Activated T-cell treated with anti-CD3 and anti-CD28 coated beads, Interleukin-2, amount 50 U/mL, for 4 hours (primary cell): ENCODE measurements at places on chromosomes 13 and 19. TPM values are rescaled to one million over a fixed set of nuclear protein-coding genes. Genes with fewer than 3 reads are reported as not detected.

GRCh38 chr13:112819111-112819510, 129.3 kb downstream of the ATP11A start:
- no peak for DNase-seq

- DNase-seq, result no peak
Observed at GRCh38 chr13:45674908-45675307, 27.2 kb upstream of the CBY2 start.

DNA sequence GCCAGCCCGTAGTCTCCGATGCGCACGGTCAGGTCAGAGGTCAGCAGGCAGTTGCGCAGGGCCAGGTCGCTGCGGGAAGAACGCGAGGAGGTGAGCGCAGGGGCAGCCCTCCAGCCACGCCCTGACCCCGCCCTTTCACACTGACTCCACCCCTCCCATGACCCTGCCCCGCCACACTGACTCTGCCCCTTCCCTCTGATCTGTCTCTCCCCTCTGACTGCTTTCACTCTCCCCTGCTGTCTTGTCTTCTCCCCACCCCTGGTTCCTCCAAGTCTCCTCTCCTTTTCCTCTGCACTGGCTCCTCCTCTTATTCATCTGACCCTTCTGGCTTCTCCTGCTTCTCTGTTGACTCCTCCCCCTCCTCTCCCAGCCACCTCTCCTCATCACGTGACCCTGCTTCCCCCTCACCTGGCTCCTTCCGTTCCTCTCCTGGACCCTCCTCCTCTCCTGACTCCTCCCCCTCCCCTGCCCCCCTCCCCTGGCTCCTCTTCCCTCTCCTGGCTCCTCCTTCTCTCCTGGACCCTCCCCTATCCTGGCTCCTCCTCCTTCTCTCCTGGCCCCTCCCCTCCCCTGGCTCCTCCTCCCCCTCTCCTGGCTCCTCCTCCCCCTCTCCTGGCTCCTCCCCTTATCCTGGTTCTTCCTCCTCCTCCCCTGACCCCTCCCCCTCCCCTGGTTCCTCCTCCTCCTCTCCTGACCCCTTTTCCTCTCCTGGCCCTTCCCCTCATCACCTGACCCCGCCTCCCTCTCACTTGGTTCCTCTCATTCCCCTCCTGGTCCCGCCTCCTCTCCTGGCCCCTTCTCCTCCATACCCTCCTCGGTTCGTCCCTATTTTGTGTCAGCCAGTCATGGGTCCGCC, 9.9 kb downstream of the LMTK3 start:
- DNase-seq, result peak; percentile 64

GRCh38 chr19:29840066-29840950, 28.5 kb downstream of the CCNE1 start:
- no peak for DNase-seq

DNA sequence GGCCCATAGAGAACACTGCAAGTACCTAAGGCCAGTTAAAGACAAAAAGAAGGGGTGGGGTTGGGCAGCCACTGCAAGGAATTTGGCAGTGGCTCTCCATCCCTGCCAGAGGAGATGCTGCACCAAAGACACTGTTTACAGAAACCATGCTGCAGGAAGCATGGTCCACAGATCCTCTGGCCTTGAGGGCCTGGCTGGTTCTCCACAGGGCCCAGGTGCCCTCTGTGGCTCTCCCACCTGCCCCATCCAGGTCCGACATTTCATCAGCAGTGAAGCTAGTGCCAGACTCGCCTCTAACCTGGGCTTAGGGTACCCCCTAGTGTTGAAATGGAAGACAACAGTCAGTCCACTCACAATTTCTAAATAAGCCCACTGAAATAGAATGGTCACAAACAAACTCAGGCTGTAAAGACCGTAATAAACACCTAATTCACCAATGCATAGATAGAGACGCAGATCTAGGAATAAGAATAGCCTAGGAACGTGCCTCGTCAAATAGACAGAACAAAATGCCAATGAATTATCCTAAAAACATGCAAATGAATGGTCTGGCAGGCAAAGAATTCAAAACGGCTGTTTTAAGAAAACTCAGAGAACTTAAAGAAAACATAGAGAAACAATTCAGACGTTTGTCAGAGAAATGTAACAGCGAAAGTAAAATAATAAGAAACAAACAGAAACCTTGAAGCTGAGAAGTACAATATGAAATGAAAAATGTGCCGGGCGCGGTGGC, 23.3 kb downstream of the LYPD4 start:
- DNase-seq, result peak; percentile 30

- DNase-seq, result peak; percentile 99
Observed at GRCh38 chr19:5622465-5623396, at the start of the genes SAFB and SAFB2. TSS of gene SAFB (plus strand) at chr19:5623083. CDS start at chr19:5623206, 123 bp downstream. TSS of gene SAFB2 (minus strand) at chr19:5622776. CDS start at chr19:5622715, 61 bp downstream.

DNA sequence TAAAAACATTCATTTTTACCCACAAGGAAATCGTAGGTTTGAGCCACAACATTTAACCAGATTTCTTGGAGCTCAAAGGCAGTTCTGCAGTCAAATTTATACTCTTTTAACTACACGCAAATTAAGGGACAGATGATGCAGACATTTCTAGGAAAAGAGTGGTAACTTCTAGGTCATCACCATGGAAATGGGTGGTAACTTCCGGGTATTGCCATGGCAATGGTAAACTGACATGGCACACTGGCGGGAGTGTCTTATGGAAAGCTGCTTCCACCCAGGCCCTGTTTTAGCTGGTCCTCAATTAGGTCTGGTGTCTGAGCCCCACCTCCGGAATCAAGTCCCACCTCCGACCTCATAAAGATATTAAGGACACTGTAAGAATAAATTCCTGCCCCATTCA, 10.4 kb upstream of the LYPD5 start:
- DNase-seq, result no peak

DNA sequence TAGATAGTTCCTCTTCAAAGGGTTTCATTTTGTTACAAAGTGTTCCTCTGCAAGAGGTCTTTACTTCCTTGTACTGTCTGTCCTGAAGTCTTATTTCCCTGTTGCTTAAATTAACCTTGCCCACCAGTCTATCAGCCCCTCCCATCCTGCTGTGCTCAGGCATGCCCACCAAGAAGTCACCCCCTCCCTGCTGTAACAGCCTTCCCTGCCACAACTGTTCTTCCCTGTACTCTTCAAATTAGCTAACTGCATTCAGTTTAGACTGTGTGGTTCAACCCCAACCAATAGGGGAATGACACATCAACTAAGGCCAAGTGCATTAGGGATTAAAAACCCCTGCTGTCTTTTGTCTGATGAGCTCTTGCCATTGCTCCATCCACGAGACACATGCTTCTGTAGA, 34.4 kb upstream of the ZNF562 start:
- no peak for DNase-seq

DNA sequence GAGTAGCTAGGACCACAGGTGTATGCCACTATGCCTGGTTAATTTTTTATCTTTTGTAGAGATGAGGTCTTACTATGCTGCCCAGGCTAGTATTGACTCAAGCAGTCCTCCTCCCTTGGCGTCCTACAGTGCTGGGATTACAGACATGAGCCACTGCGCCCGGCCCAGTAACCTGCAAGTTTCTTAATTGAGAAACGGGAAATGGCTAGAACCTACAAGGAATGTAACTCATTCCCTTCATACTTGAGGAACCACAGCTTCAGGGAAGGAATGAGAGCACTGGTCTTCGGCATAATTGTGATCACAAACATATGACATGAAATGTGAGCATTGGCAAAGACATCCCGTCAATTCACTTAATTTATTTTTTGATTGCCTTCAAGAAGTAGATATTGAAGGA, 157.0 kb downstream of the KLF5 start:
- no peak for DNase-seq

DNA sequence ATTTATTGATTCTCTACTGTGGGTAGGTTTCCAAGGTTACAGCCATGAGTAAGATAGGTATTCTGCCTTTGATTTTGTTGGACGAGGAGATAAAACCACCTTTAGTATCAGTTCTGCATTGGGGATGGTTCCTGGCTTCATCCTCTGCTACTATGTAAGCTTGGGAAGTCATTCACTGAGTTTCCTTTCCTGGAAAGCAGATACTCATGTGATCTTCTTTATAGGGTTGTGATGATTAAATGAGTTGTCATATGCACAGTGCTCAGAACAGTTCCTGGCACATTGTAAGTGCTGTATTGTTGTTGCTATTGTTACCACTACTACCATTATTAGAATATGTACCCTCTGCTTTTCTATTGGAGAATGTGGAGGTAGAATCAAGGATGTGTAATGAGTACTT, 13.1 kb upstream of the WTIP start:
- DNase-seq, result no peak

GRCh38 chr19:55452749-55453346, 8.6 kb downstream of the ISOC2 start:
- peak; percentile 23 for DNase-seq

DNA sequence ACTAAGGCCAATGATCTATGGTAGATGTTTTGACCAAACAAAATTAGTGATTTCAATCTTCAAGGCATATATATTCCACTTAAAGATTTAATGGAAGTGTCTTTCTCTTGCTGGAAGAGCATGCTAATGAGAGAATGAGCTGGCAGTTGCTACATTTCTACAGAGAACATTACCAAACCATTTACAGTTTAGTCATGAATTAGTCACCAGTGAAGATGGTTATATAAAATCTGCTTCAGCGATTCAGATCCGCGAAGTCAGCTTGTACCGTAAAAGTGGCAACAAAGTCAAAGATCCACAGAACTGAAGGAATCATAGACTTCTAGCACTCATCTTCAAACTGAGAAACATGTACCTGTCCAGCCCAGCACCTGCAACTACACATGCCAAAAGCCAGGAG, 156.3 kb downstream of the SLITRK5 start:
- no peak for DNase-seq

- DNase-seq, result no peak
Observed at GRCh38 chr13:28392896-28393505, 101.9 kb downstream of the FLT1 start.

DNA sequence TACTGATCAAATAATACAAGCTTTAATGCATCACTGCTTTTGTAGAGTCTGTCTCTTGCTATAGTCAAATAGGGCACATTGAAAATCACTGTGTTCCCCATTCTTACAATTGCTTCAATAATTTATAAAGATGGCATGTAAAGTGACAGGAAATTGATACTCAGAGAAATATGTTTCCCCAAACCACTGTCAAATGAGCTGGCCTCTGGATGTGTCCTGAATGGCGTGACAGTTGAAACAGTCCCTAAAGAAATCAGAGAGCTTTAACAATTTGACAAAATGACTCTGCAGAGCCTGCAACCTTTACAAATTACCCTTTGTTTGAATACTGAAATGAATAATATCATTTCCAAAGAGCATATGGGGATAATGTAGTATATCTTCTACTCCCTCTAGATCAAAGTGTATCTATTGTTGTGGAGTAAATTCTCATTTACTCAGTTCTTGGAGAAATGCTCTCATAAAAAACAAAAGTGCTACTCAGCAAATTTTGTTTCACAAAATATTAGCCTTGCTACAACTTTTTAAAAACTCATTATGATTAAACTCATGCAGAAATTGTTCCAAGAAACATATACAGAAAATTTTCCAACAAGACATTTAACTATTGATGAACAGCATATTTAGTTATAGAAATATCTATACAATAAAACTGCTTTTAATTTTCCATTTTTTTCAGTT, 763.2 kb upstream of the SPRY2 start:
- no peak for DNase-seq

GRCh38 chr19:6187374-6187773, 51.9 kb downstream of the ACSBG2 start:
- DNase-seq, result no peak

GRCh38 chr13:49669735-49670309, 21.5 kb downstream of the EBPL start:
- no peak for DNase-seq

DNA sequence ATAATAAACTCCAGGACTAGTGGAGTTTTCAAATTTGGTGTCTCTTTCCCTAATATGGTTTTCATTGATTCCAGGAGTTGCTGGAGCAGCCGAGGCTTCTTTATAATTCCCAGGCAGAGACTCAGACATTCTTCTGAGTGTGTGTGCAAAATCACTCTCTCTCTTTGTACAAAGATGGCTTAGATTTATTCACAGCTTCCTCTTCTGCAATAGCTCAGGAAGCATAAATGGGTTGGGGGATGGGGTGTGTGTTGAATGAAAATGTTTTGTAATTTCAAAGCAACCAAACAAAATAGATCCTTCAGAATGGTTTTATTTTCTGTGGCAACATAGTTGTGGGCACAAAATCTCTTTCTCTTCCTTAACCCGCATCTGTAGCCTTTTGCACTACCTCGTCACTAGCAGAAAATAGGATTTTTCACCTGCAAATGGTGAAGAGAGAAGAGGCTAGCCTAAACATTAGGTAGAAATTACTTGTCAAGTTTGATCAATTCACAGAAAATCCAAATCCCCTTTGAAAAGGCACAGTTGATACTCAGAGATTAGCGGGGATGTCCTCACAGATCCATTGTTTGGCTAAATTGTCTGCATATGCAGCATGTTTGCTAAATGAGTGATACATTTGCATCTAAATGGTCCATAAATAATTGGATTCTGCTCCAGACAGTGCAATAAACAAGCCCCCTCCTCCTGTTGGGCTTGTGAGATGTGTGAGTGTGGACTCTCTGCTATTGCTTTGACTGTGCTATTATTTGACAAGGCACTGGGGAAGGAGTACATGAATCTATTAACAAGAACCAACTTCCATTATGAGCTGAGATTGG, 66.7 kb downstream of the CBY2 start:
- no peak for DNase-seq

DNA sequence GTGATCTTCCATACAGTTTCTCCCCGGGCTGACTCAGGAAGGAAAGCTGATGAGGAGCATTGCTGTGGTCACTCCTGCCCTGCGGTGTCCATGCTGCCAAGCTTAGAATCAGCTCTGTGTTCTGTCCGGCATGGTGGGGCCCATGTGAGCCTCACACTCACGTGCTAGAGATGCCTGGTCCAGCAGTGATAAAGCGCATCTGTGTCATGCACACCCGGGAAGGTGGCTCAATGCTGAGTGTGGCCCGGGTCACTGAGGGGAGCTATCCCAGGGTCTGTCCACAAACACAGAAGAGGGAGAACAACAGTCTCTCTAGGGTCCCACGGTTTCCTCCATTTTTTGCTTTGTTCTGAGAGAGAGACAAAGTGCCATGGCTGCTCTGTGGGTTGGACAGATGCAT, 3.5 kb upstream of the LILRB1 start:
- no peak for DNase-seq

GRCh38 chr13:78228211-78228610, 309.6 kb upstream of the EDNRB start:
- DNase-seq, result no peak

DNA sequence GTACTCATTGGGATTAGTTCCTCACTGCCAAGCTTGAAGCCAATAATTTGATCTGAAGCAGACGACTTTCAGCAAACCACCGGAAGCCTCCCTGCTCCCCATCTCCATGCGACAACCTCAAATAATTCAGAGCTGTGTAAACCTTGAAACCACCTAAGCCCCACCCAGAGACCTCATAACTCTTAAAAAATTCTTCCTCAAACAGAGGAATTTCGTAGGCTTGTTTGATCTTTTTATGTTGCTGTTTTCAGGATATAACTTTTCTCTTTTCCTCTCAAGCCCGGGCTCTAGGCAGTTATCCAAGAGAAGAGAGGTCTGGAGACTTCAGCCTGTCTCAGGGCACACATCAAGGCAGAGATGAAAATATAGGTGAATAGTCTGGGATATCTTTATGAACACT, 311.6 kb downstream of the KCNRG start:
- no peak for DNase-seq

- DNase-seq, result no peak
Observed at GRCh38 chr13:99416411-99417121, 84.7 kb upstream of the TM9SF2 start.

BRME1 gene
- total RNA-seq, result 8.9 TPM

PLPP2 gene
- total RNA-seq, result 0.63 TPM

KCNK6 gene
- 9.8 TPM for total RNA-seq

PALM3 gene
- total RNA-seq, result not detected

HRC gene
- total RNA-seq, result not detected

MBD3L2 gene
- not detected for total RNA-seq

ZNF560 gene
- not detected for total RNA-seq

ZAR1L gene
- not detected for total RNA-seq
